ENCODE measurements at places on chromosomes 2 and 18. TPM values are rescaled to one million over a fixed set of nuclear protein-coding genes. Genes with fewer than 3 reads are reported as not detected.

DNA sequence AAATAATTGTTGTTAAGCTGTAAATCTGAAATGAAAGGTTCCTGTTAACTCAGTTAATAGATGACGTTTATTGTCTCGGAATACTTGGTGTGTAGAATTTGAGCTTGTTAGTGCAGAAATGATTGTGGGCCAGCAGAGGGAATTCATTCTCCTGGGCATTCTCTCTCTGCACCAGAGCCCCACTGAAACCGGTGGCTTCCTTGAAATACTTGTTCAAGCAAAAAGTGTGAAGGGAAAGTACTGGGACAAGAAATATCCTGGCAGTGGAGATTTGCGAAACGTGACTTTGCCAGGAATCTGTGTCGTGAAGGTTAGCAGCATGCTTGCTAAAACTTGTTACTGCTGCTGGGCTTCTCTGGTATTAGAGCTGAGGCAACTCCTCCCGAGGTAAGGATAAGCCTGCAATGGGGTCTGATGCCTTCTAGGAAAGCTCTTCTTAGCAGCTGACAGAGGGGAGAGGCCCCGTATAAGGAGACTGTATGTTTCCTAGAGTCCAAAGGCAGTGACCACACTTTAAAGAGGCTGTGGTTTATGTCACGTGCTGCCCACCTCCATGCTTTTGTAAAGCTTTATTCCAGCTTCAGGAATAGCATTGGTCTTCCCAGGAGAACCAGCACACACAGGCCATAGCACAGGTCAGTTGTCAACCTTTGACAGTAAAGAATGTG, 2.0 kb downstream of the ITGA6 start:
- DNase-seq: peak; percentile 22

DNA sequence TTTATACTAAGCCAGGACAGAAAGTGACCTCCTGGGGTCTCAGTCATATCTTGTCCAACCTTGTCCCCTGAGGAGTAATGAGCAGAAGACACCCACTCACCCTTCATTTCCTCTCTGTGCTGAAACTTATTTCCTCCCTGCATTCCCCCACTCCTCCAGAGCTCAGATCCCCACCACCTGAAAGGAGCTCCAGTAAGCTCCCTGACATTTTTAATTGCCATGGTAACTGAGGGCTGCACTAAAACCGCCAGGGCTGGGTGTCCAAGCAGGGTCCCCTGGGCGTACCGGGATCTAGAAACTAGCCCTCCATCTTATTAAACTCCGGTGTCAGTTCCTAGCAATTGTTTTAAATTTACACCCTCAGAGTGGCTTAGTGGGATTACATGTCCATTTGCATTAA, 393.3 kb upstream of the HNRNPA3 start:
- no peak for DNase-seq

DNA sequence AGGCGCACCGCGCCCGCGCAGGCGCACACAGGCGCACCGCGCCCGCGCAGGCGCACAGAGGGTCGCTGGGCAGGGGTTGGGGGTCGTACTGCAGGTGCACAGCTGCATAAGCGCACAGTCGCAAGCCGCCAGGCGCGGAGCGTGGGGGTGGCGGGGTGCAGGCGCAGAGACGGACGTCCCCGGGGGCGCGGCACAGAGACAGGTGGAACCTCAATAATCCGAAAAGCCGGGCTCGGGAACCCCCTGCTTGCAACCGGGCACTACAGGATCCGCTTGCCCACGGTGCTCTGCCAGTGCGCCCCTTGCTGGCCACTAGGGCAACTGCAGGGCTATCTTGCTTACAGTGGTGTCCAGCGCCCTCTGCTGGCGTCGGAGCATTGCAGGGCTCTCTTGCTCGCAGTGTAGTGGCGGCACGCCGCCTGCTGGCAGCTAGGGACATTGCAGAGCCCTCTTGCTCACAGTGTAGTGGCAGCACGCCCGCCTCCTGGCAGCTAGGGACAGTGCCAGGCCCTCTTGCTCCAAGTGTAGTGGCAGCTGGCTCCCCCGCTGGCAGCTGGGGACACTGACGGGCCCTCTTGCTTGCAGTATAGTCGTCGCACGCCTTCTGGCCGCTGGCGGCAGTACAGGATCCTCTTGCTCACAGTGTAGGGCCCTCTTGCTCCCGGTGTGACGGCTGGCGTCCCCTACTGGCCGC, 34.9 kb downstream of the FAM110C start:
- DNase-seq: peak; percentile 95

DNA sequence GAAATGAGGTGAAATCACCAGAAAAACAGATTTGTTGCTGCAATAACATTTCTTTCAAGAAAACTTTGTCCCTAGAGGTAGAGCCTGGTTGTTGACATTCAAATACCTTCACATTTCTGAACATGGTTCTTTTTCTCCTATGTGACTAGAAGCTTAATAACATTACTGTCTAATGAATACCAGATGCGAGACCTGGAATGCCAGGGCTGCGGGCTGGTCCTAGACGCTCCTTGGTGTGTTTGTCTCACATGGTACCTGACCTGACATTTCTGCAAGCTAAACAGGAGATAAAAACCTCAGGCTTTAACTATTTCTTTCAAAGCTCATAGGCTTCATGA, 38.5 kb downstream of the ACKR3 start:
- peak; percentile 6 for DNase-seq

DNA sequence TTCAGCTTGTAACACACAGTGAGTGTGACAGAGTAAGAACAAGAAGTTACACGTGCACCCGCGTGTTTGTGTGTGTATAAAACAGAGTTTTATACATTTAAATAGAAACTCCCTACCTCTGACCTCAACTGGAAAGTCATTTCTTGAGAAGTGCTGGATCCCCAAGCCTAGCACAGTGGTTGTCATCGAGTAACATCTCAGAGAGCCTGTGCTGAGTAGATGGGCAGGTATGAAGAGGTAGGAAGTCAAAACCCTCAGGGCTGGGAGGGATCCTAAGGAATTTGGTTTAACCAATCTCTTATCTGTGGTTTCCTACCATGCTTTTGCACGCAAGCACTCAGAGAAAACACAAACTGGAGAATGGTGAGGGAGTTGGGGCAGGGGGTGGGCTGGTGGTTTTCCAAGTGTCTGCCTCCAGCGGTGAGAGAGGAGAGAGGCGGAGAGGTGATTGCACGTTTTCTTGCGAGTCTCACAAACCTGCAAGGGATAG, 9.2 kb downstream of the ACOXL start:
- peak; percentile 22 for DNase-seq

DNA sequence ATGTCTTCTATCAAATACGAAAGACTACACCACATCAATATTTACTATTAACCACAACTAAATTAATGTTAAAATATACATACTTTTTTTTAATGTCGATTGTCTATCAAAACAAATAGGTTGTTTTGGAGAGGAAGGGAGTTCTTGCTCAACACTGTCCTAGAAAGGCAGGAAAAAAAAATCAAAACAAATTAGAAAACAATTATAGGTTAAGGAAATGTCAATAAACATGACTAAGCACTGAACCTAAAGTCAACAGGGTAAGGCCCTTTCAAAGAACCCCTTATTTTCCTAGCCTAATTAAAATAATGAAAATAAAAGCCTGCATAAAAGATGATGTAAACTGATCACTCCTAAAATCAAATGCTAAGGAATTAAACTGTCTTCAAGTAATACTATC, 2.8 kb downstream of the CEP76 start:
- DNase-seq: no peak

GRCh38 chr2:238136820-238137537, 1.5 kb upstream of the KLHL30 start:
- DNase-seq: peak; percentile 91

PLEKHA3 gene
- total RNA-seq: 8.4 TPM

GRCh38 chr2:8642366-8643068, 39.3 kb upstream of the ID2 start:
- DNase-seq: no peak

GRCh38 chr2:128833664-128834027, 515.0 kb upstream of the HS6ST1 start:
- DNase-seq: no peak

DNA sequence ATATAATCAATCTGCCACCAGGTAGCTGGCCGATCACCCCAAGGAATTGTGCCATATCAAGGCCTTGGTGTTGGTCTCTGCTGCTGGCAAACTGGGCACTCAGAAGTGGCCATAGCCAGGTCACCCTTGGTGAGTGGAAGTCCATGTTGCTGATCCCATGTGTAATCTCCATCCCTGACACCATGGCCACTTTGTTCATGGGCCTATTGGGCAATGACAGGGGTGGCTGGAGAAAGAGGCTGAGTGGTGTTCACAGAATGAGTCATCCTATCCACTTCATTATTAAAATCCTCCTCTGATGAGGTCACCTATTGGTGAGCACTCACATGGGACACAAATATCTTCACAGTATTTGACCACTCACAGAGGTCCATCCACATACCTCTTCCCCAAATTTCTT, 26.7 kb upstream of the CD226 start:
- DNase-seq: peak; percentile 17

GRCh38 chr2:58006256-58006951, 40.2 kb upstream of the VRK2 start:
- DNase-seq: no peak

- no peak for DNase-seq
These were observed 307.3 kb downstream of the NBAS start for GRCh38 chr2:15253835-15254286.

Measured in fibroblast of villous mesenchyme (primary cell).